ENCODE measurements at places on chromosomes 2 and 18. TPM values are rescaled to one million over a fixed set of nuclear protein-coding genes. Genes with fewer than 3 reads are reported as not detected.

Gene WDR12
- 32.3 TPM for total RNA-seq

Gene NT5DC4
- total RNA-seq = 1.6 TPM

Gene HSBP1L1
- total RNA-seq = 9.7 TPM

Gene EVA1A
- not detected for total RNA-seq

Gene MATN3
- 2.0 TPM for total RNA-seq

Gene CEBPZ
- 31.4 TPM for total RNA-seq

Data from dorsolateral prefrontal cortex (tissue), 122 donors.